ENCODE measurements at places on chromosomes 2 and 18.

DNA sequence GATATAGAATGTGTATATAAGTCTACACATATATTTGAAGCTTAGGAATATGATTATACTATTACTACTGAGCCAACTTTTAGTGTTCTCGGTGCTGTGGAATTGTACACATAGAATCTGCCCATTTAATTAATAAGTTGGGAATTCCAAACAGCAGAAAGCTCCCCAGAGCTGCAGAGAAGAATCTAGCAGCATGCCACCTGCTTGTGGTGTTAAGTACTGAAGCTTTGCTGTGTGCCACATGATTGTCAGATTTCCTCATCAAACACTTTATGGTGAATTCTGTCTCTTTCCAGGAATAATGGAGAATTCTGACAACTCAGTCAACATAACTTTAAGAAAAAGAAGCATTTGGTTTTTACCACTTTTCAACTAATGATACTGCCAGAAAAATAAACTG is 117.8 kb downstream of the WDSUB1 start:
- no peak for DNase-seq

DNA sequence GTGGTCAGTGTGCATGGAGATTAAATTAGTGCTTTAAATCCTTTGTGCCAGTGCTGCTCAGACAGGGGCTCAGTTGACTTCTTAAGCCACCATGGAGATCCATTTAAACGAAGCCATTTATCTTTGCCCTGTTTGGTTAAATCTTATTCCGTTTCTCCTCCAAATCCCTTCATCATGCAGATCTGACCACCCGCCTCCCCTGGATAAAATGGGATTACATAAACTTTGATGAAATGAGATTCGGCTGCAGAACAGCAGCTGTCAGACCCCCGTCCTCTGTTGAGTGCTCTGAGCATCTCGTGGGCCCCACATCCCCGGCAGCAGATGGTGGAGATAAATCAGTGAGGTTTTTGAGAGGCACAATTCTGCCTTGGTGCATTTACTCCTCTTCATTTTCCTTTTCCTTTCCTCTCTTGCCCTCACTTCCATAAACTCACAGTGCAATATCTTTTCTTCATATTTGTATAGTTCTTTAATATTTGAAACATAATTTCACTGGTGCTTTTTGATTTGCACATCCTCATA is 84.4 kb upstream of the TWIST2 start:
- no peak for DNase-seq

- no peak for DNase-seq
Observed at GRCh38 chr2:108184419-108184818, 55.3 kb upstream of the SULT1C3 start.

DNA sequence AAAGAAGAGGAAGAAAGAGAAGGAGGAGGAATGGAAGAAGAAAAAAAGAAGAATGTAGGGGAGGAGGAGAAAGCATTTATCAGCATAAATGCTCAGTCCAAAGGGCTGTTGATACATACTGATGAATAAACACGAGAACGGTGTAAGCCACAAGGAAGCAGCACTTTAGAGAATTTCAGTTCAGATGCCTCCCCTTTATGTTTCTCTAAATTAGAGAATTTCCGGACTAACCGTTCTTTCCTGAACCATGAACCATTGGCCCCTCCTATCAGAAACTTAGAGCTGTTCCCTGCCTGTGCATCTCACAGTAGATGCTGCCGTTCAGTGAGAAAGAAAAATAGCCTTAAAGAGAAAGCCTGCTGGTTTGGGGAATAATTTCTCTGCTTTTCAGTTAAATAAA is 49.2 kb upstream of the TUBA3D start:
- DNase-seq: no peak

DNA sequence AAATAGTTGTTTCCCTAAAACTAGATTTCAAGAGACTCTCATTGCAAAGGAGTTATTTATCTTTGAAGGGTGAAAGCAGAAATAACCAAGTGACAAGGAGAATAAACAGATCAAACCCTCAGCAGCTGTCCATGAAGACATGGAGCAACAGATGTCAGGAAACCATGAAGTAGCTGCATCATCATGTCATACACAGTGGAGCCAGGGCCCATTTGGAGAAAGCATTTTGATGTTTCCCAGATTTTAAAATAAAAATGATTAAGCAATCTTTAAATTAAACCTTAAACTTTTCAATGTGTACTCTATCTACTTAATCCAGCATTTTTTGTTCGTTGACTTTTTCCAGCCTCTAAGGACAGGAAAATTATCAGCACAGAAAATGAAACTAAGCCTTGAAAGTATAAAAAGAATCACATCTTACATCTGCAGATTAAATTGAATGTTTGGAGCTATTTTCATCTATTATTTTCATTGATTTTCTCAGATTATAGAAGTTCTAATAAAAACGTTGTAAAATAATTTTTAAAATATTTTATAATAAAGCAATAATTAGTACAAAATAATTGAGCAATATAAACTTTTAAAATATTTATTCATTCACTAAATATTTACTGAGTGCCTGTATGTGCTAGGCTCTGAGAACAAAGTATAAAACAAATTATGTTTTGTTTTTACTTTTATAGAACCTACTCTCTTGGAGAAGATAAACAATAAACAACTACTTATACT is 860.1 kb downstream of the BCL11A start:
- no peak for DNase-seq

- DNase-seq: no peak
Observed at GRCh38 chr2:25825238-25825637, 53.0 kb downstream of the ASXL2 start.

All from amniotic stem cell (primary cell).